ENCODE measurements at places on chromosomes 12 and 14.

DNA sequence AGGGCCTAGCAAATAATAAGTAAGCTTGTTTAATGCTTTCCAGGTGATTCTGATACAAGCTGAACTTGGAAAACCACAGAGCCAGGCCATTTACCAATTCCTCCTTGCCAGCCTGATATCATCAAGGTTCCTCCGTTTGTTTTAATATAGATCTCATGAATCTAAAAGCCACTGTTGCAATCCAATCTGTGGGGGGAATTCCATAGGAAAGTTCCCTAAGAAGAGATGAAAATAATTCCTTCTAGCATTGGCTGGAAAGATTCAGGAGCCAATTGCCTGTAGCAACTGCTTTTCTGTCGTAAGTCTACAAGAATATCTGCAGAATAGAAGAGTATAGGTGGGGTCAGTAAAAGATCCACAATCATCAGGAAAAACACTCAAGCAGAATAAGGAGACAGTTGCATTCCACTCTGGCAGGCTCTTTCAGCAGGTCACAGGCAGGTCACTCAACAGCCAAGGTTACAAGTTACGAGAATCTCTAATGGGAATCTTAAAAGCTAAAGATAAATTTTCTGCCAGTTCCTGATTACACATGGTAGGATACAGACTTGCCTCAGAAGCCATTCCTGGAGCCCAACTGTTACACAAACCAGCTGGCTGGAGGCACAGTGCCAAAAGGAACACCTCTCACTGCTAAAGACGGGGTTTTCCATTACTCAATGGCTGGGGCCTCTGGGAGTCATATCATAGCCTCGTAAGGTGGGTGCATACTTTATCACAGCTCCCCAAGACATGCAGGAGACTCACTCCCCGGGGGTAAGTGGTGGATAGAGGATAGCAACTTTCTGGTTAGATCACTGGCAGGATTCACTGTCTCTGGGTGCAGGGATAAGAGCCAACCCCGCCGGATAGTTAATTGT, 43.6 kb downstream of the FGD6 start:
- no peak for DNase-seq

DNA sequence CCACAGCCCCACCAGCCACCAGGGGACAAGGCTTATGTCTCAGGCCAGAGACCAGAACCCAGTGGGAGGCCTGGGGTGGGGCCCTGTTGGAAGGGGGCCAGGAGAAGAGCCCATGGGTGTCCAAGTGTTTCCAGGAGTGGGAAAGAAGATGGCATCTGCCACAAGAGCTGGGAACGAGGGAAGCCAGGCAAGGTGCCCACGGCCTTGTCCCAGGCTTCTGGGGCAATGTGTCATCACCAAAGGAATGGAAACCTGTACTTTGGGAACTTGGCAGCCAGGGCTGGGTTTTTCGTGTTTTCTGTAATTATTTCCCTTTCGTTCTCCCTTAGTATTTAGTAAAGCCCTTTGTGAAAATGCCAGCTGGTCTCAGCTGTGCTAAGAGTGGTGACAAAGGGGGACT, 5.3 kb upstream of the PGF start:
- no peak for DNase-seq

GRCh38 chr14:68551045-68551683, 241.7 kb downstream of the ZFP36L1 start:
- DNase-seq, result no peak

DNA sequence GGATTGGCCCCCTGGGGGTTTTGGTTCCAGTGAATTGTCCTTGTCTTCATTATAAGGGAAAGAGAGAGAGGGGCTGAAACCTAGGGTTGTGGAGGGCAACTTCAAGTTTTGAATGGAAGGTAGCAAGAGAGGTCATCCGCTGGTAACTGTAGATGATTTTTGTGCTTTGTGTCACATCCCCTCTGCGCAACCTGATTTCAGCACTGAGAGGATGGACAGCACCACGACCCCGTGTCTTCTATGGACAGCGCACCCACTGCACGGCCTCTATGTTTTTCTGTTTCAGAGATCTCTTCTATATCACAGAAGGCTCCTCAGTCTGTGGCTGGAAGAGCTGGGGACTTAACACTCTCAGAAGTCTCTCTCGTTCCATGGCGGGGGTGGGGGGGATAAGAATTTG, 127.0 kb upstream of the RPH3A start:
- no peak for DNase-seq

GRCh38 chr14:37093364-37093763, 79.0 kb downstream of the SLC25A21 start:
- DNase-seq, result peak; percentile 68

DNA sequence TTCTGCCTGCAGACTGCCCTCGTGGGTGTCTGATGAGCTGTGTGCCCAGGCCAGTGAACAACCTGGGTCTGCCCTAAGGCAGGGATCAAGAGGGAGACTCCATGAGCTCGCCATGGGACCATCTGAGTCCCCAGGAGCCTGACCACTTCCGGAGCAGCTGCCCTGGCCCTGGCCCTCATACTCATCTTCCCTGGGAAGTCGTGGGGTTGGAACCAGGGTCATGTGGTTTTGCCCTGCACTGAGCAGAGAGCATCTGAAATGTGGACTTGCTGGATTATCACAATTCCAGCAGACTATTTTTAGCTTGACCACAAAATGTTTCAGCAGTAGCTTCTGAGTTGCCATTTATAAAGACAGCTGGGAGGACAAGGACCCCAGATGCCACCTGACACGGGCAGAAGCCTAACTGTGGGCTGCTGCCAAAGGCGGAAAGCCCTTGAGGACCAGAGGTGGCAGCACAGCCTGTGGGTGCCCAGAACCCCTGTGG, 6.7 kb downstream of the BTBD6 start:
- DNase-seq, result no peak

DNA sequence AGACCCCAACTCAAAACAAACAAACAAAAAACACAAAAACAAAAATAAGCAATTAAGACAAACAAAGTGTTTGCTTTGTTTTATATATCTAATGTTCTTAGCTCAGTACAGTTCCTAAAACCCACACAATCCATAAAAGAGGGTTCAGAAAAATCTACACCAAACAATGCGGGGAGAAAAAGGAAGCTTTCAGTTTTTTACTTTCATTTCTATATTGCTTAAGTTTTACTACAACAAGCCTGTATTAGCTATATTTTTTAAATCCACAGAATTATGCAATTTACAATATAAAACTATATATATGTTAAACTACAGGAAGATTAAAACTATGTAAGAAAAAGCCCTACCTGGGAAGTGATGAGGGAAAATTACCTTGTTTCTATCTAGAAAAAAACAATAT, 41.4 kb downstream of the CLIP1 start:
- DNase-seq, result no peak

DNA sequence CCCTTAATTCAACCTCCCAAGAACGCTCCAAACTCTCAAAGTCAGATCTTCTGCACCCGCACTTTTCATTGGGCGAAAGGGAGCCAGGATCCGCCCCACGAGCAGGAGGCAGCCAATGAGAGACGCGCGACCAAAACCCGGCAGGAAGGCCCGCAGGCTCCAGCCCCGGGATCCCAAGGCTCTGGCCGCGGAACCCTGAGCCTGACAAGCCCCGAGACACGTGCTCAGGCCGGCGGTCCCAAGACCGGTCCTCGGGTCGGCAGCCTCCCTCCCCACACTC, 438 bp downstream of the DDX54 start:
- peak; percentile 88 for DNase-seq

DNA sequence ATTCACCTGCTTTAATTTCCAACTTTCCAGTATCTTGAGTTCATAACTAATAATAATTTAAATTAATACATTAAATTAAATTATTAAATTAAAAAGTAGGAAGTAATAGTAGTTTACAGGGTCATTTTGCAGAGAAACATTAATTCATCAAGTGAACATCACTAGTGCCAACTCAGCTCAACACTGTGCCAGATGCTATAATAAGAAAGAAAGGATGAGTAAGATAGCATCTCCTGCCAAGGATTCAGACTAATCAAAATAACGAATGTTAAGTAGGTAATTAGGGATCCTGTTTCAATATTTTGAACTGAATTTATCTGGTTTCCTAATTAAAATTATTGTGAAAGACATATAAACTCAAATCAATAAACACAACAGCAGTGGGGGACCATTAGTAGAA, 596.7 kb downstream of the SLC6A15 start:
- no peak for DNase-seq

GRCh38 chr12:6383572-6384498, at the start of gene LTBR:
Gene LTBR, plus strand, starts transcription at chr12:6384162. Its CDS starts 197 bp downstream, at chr12:6384359.
- DNase-seq, result no peak

DNA sequence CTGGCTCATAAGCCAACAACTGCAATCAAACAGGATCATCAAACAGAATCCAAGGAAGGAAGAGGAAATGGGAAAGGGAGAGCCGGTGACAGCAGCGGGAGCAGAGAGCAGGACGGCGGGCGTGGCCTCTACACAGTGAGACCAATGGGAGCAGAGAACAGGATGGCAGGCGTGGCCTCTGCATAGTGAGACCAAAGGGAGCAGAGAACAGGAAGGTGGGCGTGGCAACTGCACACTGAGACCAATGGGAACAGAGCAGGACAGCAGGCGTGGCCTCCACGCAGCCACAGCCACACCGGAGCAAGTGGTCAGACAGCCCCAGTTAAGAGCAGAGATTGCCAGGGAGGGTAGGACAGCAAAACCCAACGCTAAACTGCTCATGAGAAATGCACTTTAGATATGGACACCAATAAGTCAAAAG, 16.4 kb downstream of the LRCOL1 start:
- peak; percentile 99 for DNase-seq

DNA sequence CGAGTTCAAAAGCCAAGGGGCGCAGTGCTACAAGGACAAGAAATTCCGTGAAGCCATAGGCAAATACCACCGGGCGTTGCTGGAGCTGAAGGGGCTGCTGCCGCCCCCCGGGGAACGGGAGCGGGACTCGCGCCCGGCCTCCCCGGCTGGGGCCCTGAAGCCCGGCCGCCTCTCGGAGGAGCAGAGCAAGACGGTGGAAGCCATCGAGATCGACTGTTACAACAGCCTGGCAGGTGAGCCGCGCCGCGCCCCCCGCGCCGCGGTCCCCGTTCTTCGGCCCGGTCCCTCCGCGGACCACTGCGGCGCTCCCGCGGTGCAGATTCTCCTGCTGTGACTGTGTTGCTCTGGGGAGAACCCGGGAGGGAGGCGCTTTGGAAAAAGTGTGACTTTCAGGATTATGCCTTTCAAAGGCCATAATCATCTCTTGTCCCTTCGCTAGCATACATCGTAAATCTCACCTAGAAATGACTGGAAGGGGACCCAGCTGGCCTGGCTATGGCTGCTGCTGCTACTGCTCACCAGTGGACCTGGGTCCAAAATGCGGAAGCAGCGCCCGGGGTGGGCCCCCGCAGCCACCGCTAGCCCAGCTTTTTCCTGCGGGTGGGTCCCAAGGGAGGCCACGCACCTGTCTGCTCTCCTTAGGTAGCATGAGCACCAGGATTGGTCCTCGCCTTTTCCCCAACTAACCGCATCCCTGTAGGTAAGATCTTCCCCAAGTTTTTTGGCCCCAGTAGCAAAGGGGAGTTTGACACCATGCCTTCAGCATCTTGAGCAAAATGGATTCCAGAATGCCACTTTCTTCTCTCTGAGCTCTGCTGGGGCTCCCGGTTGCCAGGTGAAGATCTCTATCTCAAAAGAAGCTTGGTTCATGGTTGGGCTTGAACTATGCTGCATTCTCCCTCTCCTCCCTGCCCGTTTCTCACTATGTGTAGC, 853 bp downstream of the TTC9 start:
- DNase-seq, result peak; percentile 80

DNA sequence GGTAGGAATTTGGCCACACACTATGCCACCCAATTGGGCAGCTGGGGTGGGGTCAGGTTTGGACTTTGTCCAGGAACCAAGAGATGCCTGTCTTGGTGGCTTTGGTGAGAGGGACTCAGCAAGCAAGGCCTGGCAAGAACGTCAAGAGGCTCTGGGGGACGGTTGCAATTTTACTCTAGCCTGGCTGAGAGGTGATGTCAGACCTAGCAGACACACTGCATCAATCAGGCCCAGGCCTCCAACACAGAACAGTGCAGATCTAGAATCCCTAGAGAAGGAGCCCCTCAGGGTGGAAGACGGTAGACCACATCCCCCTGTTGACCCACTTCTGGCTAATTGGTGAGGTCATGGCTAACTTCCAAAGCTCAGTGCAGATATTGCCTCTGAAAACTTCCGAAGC, 1.6 kb upstream of the UNC119B start:
- no peak for DNase-seq

DNA sequence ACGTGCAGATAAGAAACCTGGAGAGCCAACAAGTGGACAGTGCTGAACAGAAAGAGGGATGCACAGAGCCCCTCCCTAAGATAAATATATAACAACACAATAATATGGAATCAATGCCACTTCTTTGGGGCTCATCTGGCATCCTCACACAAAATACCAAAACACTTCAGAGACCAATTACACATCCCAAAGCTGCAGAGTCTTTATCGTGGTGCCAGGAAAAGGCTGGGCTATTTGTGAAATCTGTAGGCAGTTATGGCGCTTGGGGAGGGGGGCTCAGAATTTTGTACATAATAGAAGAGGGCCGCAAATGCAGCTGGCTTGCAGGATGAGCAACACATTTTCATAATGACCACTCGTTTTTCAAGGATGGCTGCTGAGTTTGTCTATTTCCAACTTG, 160.4 kb upstream of the NOS1 start:
- DNase-seq, result no peak

GRCh38 chr12:100193085-100193484, 7.5 kb upstream of the ACTR6 start:
- no peak for DNase-seq

GRCh38 chr12:13835652-13836051, 145.8 kb downstream of the GRIN2B start:
- DNase-seq, result no peak

DNA sequence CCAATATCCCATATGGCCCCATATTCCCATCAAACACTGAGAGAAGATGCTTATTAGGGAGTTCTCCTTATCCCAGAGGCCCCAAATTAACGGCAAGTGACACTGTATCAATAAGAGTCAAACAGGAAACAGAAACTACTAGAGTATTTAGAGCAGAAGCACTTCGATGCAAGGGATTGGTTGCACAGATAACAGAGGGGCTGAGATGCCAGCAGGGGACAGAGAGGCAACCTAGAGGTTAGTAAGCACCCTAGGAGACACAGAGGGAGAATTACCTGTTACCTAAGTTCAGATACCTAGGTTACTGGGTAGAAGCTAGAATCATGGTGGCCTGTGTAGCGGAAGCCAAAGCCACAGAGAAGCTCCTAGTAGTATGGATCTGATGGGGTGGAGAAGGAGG, 2.9 kb downstream of the HEBP1 start:
- no peak for DNase-seq

DNA sequence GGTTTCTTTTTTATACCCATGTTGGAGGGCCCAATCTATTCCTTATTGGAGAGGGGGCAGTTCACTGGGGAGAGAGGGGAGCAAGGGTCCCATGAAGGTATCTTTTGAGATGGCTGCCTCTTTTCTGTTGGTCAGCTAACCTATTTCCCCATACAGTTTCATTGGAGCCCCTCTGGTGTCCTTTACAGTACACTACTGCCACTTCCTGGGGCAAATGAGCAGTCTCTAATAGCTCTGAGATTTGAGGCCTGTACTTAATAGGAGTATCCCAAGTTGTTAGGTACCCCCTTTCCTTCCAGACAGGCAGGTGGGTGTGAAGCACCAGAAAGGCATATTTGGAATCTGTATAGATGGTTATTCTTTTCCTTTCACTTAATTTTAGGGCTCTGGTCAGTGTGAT, 41.3 kb upstream of the RNU6-8 start:
- no peak for DNase-seq
